ENCODE measurements at places on chromosomes 3 and 15. TPM values are rescaled to one million over a fixed set of nuclear protein-coding genes. Genes with fewer than 3 reads are reported as not detected.

GRCh38 chr3:38990621-38991020, 61.1 kb downstream of the SCN11A start:
- no peak overlapping the region for H3K4me3 ChIP-seq
- peaks cover 11% of the 10 kb centered on the region for H3K27me3 ChIP-seq
- no peaks in the 10 kb centered on the region for H3K36me3 ChIP-seq
- no peak overlapping the region for H3K27ac ChIP-seq

GRCh38 chr15:78811124-78811824, at the start of gene ADAMTS7:
Gene ADAMTS7, minus strand, starts transcription at chr15:78811464. Its CDS starts 244 bp downstream, at chr15:78811220.
- DNase-seq = peak; percentile 61
- H3K27ac ChIP-seq = no peak within 1 kb of the TSS
- no peaks in the 10 kb centered on the region for H3K36me3 ChIP-seq
- H3K4me1 ChIP-seq = peaks cover 12% of the 10 kb centered on the region

The FOXL2NB gene
- not detected for total RNA-seq

The POTEB gene
- total RNA-seq = not detected

The RETNLB gene
- not detected for total RNA-seq

The ITGB5 gene
- not detected for total RNA-seq

All from activated CD8-positive, alpha-beta T cell treated with anti-CD3 and anti-CD28 coated beads, Interleukin-2, amount 10 ng/mL, durations not matched to agents 7 days and 5 days (primary cell).